T1000 (cell line): ENCODE measurements at places on chromosomes 6 and 20.

- no peak for DNase-seq
Measured at GRCh38 chr20:36491901-36492617, 49.3 kb upstream of the MYL9 start.

DNA sequence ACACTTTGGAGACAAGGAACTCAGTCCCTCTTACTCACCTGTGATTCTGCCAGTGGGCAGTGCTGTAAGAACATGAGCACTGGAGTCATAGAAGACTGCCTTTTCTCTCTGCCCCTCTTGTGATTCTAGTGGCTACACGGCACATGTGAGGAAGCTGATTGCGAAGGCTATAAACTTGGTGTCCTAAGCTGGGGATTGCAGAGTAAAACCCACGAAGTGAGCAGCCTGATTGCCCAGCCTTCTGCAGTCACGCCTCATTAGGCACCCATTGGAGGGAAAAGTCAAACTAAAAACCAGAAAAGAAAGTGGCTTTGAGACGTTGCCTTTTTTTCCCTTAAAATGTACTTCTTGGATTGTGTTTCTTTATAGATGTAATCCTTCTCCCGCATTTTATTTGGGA lies 748.4 kb upstream of the CHD6 start:
- DNase-seq: no peak

DNA sequence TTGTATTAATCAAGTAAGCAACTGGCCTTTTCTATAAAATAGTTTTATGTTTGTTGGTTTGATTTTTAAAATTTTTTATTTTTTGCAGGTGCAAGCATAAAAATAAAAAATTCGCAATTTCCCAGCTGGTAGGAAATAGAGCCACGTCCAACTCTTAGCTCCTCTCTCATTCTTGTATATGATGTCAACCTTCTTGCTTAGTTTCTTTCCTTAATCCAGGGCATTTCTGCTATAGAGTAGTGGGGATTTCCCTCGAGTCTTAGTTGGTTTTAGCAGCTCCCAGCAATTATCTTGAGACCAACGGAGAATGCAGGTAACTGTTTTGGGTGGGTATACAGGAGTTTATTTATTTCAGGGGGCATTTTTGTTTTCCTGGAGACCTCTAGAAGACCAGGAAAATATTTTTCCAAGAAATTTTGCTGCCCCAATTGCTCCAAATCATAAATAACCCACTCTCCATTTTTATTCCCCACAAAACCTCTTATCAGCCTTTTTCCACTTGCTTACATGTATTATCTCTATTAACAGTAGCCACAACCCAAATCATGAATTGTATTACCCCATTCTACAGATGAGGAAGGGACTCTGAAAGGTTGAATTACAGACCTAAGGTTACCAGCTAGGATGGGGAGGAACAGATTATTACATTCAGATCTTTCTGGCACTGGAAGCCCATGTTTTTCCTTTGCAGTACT lies 18.4 kb downstream of the PHACTR2 start:
- no peak for DNase-seq

DNA sequence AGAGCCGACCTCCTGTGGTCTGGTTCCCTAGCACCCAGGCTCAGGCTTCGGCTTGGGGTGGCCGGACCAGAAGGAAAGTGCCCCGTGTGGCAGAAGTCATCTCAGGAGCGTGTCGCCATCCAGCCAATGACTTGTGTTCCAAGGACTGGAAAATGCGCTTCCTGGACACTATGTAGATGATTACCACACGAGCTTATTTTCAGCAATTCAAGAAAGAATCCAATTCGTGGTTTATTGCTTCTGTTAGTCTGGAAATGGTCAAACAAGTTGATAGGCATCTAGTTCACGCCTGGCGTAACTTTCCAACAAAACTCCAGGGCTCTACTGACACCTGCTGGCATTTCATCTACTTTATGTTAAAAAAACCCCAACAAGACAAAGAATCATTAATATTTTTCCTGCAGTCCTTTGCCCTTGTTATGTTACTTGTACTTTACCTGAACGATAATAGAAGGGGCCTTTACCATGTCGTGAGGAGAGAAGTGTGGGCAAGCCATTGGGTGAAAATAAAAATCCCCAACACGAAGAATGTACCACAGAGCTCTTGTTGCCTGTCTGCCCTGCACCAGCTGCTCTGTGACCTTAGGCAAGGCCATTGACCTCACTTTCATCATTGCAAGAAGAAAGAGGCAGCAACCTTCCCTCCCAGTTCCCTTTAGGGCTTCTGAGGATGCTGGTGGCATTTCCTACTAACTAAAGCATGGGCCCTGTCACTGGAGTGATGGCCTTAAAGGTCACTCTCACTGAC lies 154.7 kb upstream of the LAMP5 start:
- DNase-seq: no peak

DNA sequence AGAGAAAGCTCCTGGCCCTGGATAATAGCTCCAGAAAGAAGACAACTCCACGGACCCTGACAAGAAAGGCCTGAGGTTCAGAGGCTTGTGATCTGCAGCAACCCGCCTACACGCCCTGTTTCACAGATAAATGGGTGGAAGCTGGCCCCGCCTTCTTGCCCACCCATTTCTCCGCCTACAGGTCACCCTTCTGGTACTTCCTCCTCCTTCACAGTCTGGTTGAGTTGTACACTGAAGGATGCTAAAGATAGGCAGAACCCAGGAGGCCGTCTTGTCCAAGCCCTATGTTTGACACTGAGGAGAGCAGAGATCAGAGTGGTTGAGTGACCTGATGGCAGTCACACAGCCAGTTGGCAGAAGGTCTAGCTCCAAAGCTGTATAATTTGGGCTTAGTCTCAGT lies 34.2 kb upstream of the MDGA1 start:
- no peak for DNase-seq

DNA sequence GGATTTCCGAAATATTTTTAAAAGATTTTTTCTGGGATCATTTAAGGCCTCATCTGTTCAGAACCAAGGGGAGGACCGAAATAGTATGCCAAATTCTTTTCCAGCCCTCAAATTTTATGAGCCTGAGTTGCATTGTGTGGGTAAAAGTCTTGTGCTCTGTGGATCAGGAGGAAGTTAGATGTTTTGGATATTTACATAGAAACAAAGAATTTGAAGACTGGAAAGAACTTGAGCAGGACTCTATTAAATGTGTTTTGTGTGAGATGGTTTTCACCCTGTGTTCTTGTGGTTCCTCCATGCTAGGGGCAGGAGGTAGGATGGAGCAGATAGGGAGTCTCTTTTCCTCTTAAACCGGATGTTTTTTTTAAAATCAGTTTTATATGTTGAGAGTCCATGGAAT lies 329.1 kb downstream of the LAMA2 start:
- no peak for DNase-seq

DNA sequence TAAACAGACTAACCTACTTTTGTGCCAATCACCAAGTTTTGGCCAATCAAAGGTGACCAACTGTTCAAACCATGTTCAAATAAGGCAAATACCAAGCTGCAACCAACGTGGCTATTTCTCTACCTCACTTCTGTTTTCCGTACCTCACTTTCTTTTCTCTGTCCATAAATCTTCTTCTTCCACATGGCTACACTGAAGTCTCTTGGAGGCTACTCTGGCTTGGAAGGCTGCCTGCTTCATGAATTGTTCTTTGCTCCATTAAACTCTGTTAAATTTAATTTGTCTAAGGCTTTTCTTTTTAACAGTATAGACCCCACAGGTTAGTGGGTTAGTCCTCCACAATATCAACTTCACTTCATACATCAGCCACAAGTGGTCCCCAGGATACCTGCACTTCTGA lies 58.8 kb downstream of the MKKS start:
- DNase-seq: no peak

- DNase-seq: no peak
Measured at GRCh38 chr6:113048741-113049140, 701.6 kb downstream of the RFPL4B start.

DNA sequence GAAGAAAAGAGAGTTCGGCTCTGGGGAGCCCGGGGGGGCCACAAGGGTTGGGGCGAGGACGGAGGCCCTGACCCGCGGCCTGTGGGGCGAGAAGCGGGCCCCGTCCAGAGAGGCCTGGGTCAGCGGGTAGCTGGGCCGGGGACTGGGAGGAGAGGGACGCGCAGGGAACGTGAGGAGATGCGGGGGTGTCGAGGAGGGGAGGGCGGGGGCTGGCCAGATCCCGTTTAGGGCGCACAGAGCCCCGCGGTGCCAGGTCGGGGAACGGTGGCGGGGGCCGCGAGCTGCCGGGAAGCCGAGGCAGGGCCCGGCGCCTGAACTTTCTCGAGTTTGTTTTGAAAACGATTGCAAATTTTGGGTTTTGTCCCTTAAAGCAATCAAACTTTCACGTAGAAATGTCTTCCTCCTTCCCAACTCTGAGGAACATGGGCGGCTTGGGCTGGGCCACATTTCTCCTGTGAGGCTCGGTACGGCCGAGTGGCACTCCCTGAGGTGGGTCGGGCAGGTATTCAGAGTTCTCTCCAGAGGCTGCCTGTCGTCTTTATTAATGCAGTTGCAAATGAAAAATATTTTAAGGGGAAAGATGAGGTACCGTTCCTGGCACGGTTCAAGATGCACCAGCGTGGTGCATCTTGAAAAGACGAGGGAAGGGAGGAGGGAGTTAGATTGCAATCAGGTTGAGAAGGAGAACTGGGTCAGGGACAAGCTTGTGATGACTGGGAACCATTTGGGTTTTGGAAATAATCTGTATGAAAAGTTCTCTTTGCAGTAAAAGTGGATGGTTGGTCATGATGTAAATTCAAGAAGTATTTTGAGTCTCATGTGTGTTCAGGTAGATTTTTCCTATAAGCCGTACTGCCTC lies 972 bp downstream of the RNF8 start:
- no peak for DNase-seq

- no peak for DNase-seq
Measured at GRCh38 chr20:12058216-12058615, 140.5 kb downstream of the BTBD3 start.

DNA sequence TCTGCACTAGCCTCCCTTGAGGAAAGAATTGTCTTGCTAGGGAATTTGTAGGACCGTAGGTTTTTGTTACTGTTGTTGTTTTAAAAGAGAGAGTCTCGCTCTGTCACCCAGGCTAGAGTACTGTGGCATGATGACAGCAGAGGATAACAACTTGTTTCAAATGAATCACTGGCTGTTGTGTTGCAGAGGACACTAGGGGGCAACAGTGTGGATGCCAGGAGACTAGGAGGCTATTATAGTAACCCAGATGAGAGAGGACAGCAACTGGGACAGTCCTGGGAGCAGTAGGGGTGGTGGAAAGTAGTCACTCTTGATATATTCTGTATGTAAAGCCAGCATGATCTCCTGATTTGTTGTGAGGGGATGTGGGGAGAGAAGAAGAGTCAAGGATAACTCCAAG lies 41.8 kb upstream of the LAMA4 start:
- DNase-seq: no peak

- no peak for DNase-seq
Measured at GRCh38 chr20:62925420-62926228, 681 bp downstream of the DIDO1 start.

DNA sequence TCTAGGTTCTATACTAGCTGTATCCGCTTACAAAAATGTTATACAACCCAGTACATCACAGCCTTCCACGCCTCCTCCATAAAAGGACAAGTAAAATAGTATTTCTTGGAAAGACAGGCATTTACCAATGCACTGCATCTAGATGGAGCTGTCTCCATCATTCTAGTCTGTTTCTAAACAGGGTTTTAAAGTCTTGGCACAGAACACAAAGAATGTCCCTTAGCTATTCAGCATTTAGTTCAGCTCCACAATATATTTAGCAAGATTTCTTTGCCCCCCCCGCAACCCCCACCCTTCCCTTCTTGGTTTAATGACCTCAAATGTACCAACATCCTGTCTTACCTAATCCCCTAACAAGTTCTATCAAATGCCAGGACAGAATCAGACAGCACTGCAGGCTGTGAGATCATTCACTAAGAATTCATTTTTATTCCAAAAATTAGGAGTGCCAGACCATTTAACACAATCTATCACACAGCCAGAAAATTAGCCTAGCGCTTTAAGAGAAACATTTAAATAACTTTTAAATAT lies 198.6 kb downstream of the BACH2 start:
- DNase-seq: peak; percentile 30

DNA sequence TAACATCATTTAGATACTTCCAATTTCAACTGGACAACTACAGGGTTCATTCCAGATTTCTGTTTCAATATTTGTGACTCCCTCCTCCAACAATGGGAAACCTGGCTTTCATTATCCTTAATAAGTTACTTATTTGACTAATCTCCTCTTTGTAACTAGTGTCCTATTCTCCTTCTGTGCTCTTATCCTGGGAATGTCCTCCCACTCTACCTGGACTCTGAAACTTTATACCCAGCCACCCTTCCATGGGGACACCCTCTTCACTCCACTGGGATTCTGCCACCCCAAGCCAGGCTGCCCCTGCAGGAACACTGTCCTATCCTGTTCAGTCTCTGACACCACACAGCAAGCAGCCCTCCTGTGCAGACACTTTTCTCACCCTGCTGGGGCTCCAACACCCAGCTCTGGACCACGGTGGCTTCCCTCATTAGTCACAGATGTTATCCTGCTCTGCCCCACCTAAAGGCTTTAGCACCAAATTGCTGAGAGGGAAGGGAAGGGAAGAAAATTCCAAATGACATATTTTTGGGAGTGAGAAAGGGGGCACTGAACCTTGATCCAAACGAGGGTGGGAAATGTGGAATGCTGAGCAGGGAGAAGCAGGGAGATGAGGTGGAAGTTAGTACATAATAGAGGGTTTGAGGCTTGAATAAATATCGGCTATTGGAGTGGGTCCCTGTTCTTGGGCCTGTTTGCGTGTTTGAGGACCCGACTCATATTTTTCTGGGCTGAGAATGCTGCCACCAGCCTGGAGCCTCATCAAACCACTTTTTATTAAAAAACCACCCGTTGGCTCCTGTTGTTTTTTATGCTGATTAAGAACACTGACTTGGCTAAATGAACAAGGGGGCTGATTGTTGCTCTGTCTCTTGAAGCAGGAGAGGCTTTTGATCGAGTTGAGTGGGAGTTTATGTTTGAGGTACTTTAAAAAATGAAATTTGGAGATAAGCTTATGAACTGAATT lies 54.0 kb upstream of the AKIRIN2 start:
- DNase-seq: no peak

DNA sequence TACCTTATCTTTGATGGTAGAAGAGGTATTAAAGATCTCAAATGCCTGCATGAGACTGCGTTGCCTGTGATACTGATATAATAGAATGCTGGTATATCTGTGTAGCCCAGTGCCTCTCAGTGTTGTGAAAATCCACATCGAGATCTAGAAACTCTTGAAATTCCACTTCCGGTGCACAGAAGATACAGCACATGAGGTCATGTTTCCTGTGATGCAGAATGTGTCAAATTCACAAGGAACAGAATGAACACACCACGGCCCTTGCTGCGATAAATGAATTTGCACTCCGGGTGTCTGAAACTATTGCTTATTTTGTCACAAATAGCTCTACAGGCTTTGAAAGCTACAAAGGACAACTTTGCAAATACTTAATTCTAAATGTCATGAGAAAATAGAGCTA lies 687.9 kb upstream of the AGPAT4 start:
- no peak for DNase-seq
